ENCODE measurements at places on chromosomes 6 and 20.

- DNase-seq: no peak
Measured at GRCh38 chr6:131914234-131914633, 36.9 kb downstream of the CCN2 start.

DNA sequence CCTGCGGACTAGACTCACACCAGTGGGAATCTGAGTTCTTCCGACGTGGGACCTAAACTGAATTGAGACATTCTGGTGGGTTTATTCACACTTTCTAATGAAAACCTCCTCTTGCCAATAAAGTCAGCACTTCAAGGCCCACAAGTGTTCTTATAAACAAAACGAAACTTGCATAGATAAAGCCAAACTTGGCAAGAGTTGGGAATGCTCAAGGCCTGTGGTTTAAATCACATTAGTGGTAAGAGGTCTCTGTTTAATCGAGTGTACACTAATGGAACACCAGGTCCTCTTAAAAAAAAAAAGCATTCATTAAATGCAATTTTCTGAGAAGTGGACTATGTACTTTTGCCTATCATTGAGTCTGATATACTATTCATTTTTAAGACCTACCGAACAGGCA is 143.3 kb downstream of the SMOC2 start:
- DNase-seq: no peak

GRCh38 chr20:57613481-57613921 is 6.7 kb downstream of the ZBP1 start:
- no peak for DNase-seq

GRCh38 chr6:2596222-2596621 is 154.5 kb downstream of the MYLK4 start:
- DNase-seq: no peak

DNA sequence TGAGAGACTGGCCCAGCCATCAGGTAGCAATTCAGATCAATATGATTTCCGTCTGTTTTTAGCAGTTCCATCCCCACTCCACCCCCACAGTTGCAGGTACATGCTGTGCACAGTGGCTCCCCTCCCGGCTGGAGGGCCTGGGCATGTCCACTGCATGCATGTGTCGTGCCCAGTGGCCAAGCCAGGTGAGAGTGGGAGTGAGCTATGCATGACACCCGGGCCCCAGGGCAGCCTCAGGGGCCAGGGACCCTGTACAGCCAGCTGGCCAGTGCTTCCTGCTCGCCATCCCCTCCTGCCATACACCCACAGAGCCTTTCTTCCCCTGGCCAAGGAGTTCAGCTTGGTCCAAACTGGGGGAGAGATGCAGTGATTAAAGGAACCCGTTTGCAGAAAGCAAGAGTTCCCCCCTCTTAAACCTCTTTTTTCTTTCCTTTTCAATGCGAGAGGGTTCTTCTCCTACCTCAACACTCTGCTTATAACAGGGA is 135.3 kb downstream of the THBS2 start:
- no peak for DNase-seq

DNA sequence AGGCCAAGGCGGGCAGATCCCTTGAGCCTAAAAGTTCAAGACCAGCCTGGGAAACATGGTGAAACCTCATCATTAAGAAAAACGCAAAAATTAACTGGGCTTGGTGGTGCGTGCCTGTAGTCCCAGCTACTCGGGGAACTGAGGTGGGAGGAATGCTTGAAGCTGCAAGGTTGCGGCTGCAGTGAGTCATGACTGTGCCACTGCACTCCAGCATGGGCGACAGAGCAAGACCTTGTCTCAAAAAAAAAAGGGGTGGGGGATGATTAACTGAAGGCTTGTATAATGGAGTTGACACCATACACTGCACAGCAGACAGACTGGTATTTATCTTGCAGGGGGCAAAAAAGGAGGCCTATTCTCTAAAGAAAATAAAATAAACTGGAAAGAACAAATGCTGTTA is 27.7 kb downstream of the SRPK1 start:
- no peak for DNase-seq

- DNase-seq: no peak
Measured at GRCh38 chr6:31791324-31792089, 4.0 kb downstream of the VARS1 start.

DNA sequence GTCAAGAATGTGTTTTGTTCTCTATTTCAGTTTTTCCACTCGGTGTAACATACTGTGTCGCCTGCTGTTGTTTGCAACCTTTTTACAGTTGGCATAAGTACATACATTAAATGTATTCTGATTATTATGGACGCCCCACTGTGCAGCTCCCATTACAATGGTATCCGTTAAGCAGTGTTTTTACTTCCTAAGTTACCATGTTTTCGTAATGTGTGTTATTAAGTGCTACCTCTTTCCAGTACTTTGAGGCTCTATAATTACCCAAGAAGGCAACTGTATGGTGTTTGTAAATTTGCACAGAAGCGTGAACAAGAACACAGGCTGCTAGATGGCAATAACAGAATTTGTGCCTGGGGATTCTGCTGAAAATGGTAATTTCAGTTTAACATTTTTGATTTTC is 568.0 kb upstream of the MARCKS start:
- DNase-seq: no peak

DNA sequence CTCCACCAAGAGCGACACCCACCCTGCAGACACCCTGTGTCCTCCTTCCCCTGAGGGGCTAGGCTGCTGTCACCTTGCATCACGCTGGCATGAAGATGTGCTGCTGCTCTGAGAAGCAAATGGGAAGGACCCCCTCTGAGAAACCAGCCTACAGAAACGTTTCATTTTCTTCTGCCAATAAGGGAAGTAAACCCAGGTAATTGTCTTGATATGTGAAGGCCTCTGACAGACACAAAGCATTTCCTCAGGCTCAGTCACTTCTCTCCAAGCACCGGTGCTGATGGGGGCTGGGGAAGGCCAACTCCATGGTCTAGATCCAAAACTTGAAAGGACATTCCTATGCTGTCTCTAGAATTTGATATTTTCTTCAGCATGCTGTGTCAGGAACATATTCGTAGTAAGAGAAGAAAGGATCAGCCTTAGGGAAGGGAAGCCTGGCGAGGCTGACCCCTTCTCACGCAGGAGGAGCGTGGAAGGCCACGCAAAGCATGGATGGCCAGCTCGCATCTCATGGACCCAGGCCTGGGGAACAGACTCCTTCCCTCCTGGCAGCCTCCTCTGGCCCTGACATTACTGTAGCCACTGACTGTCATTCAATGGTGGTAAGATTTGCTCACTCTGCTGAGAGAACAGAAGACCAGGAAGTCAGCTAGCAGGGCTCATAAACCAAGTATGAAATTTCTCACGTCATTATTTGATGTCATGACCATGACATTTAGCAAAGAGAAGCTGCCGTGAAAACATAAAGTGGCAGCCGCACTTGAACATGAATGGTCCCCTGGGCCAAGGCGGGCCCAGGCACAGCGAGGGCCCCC is 20.4 kb downstream of the ACSS1 start:
- DNase-seq: no peak

- no peak for DNase-seq
Measured at GRCh38 chr6:111478749-111479148, 4.3 kb downstream of the REV3L start.
